ENCODE measurements at places on chromosomes 7 and 10.

GRCh38 chr10:50260791-50261281 lies 9.5 kb upstream of the ASAH2 start:
- DNase-seq = no peak

DNA sequence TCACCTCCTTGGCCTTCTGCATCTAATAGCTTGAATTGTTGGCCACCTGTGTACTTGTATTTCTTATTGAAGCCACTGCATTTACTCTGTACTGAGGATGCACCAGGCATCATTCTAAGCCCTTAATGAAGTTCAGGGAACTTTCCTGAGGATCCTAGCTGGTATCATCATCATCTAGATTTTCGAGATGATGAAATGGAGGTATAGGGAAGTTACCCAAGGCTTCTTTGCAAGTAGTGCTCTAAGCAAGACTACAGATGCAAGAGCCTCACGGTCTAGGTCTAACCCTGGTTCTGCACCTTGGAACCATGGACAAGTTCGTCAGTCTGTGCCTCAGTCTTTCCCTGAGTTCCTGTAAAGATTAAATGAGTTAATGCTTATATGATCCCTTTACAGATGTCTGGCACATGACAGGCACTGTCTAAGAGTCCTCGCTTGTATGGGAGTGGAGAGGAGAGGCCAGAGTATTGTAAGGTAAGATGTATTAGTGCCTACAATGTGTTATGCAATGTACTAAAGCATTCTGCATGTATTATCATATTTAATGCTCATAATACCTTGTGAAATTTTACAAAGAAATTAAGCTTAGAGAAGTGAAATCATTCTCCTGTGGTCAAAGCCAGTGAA lies 145.1 kb downstream of the KCNMA1 start:
- no peak for DNase-seq

DNA sequence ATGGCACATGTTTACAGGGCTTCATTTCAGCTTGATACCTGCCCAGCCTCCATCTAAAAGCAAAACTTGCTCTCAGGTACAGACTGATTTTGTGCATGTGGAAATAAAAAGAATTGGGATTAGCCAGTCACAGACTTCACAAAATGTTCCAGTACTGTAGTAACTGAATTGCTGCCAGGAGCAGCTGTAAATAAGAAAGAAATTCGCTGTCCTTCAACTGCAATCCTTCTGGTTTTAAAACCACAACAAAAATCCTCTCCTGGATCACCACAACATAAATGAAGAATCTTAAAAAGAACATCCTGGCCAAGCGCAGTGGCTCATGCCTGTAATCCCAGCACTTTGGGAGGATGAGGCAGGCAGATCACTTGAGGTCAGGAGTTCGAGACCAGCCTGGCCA lies 3.9 kb upstream of the MIOS start:
- DNase-seq = no peak

DNA sequence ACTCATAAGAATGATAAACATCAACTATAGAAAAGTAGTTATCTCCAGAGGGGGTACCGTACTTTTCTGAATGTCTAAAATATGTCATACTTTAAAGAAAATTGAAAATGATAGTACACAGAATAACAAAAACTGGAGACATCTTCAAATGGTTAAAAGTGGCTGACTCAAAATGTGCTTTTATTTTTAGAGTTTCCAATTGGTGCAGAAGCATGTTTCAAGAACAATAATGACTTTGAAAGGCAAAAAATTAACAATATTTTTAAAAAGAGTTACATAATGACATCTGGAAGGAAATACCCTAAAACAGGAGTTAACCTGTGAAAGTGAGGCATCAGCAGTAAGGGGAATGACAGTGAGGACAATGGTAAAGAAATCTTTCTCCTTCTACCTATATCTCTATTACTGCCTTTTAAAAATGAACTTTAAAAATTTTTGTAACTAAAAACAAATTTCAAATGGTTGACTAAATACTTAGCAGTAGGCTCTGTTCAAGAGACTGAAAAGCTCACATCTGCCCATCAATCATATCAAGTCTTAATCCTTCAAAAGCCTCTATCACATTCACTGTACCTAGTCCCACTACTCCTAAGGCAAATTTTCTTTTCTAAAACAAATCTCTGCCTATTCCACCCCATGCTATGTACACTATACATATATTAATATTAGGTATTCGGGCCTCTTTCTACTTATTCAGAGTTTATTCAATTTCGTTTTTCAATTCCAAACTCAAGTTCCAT lies 3.0 kb downstream of the ASZ1 start:
- no peak for DNase-seq

DNA sequence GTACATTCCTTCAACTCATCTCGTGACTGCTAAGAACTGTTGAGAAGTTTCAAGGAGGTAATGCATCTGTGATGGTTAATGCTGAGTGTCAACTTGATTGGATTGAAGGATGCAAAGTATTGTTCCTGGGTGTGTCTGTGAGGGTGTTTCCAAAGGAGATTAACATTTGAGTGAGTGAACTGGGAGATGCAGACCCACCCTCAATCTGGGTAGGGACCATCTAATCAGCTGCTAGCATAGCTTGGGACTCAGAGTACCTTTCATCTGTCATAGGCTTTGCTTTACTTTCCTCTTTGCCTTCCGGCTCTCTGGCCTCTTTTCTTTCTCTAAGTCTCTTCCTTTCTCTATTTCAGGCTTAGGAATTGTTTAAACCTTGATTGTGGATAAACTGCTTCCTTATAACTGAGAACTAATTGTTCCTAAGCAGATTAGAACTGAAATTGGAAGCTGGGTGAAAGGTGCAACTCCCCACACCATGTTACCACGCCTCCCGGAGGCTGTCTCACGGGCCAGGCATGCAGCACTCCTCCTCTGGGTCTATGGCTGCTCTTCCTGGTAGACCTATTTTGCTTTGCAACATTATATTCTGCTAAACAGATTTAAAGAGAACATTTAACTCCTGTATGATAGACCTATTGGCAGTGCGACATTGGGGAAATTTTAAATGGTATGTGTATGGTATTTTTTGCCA lies 298.2 kb downstream of the CCSER2 start:
- DNase-seq = no peak

DNA sequence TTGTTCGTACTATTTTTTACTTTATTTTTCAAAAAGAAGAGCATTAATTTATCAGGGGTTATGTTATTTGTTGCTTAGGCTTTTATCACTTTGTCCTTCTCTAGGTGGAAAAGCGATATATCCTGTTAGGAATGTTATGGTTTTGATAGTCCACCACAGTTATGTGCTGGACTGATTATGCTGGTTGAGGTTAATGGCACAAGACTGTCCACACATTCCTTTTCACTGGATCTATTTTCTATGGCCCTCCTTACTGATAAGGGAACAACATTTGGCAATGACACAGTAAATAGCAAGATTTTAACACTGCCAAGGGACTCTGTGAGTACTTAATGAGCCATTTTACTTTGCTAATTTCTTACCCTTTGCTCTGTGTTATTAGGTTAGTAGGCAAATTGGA lies 1212.3 kb downstream of the NXPH1 start:
- DNase-seq = no peak

GRCh38 chr10:132537684-132538001 lies at the start of gene INPP5A:
Gene INPP5A, plus strand, starts transcription at chr10:132537787. Its CDS starts 310 bp downstream, at chr10:132538097.
- no peak for DNase-seq

DNA sequence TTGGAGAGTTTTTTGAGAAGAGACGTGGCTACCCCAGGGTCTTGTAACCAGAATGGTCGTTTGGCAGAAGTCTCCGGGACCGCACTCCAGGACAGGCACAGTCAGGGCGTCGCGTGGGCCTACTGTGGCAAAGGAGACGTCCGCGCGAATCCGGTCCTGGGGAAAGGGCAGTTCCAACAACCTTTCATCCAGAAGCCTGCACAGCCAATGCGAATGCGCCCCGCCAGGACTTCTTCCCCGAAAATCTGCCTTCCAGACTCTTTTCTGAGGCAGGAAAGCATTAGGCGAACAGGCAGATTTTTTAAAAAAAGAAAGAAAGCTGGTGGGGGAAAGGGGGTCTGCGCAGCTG lies 2.0 kb downstream of the HPSE2 start:
- no peak for DNase-seq

DNA sequence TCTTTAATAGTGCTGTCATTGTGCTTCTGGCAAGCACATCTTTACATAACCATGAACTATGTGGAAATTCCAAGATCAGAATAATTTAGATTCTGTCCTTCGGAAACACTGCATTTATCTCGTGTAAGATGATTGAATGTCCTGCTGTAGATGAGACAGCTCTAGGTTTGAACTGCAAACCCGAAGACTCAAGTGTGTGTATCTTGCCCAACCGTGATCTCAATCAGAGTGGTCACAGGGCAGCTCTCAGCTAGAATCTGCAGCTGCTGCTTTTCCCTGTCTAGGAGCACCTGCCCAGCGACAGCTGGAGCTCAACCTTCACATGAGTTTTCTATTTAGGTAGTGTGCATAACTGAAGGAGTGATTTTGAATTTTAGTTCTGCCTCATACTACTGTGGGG lies 17.5 kb upstream of the KIF20B start:
- DNase-seq = no peak

- DNase-seq = no peak
Observed at GRCh38 chr7:22150221-22150620, 204.5 kb upstream of the CDCA7L start.

GRCh38 chr10:43262397-43262901 lies 4.4 kb downstream of the RASGEF1A start:
- no peak for DNase-seq

DNA sequence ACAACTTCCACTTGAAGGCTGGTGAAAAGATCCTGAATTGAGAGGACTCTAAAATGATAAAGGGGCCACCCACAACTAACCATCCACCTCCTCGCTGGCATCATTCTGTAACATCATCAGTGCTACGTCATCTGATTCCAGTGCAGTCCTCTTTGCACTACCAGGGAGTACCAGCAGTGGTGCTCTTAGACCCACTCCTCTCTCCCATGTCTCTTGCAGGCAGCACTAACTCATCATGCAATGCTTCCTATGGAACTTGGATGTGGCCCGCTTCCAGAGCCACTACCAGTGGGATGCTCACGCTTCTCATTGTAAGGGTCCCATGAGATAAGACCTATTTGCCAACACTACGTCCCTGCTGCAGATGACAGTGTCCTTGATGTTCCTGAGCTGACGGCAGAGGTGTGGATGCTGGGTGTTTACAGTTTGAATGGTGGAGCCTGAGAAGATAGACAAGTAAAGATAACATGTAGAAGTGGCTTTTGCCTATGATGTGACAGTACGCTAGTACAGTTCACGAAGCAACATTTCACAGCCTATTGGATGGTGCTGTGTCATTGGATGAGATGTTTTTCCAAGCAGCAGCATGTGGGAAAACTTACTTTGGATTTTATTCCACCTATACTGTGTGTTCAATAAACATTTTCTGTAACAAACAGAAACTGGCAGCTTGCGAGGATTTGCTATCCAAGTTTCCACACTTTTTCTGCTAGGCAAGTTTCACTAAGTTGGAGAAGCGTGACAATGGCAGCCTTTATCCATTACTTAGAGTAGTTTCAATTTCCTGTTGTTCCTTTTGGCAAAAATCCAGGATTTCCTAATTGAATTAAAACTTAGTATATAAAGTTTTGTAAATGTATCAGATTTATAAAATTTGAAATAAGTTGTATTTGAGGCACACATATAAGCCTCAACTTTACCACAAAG lies 35.8 kb upstream of the COBL start:
- DNase-seq = no peak

- DNase-seq = no peak
Observed at GRCh38 chr10:123635745-123636144, 30.4 kb upstream of the GPR26 start.

DNA sequence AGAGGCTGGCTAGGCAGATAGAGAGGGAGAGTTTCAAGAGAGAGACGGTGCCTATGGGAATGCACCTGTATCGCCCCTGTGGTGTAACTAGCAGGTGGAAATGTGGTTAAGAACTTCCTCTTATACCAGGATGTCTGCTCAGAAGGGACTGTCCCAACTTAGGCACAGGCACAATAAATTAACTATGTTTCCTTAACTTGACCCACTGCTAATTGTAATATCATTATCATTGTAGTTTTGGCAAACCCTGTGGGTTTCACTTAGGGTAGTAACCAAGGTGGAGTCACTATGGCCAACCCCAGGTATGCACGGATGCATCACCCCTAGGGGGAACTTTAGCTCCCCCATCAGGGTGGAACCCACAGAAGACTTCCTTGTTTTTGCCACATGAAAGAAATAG lies 455.7 kb downstream of the DGKB start:
- no peak for DNase-seq

GRCh38 chr10:132632851-132633684 lies 95.5 kb downstream of the INPP5A start:
- no peak for DNase-seq

DNA sequence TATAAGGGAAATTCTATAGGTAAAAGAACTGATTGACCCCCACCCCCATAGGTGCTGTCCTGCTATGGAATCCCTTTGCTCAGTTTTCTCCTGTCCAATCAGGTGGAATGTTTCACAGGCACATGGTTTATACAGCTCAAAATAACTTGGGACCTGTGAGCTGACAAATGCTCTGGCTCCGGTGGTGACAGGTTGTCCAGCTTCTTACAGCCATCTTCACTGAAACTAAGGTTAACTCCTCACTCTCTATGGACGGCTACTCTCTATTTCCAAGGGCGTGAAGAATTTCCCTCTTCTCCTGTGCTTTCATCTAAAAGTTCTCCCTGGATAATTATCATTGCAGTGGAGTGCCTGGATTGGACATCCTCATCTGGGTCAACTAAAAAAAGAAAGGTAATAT lies at the start of gene MYPN:
Gene MYPN (plus strand): TSS at position 158 of the 400 bp plus-strand sequence. CDS start 11,951 bp downstream, outside the sequence.
- no peak for DNase-seq

- DNase-seq = no peak
Observed at GRCh38 chr10:114301951-114302710, 63.1 kb downstream of the VWA2 start.

DNA sequence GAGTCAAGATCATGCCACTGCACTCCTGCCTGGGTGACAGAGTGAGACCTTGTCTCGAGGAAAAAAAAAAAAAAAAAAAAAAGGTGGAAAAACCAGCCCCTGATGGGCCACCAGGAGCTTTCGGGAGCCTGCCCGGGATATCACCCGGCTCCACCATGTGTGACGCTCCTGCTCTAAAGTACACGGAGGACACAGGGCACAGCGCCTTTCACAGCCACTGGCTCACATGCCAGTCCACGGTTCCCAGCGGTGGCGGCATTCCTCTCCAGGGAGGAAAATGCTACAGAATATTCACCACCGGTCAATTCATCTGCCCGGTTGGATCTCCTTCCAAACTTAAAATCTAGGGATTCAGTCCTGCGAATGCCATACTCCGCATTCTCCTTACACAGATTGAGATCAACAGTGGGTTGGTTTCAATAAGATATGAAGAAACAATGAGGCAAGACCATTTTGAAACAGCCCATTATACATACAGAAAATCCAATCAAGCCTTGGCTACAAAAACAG lies 81.2 kb downstream of the CTBP2 start:
- DNase-seq = no peak

- DNase-seq = peak; percentile 41
Observed at GRCh38 chr7:95690367-95690947, 81.9 kb upstream of the DYNC1I1 start.

All from putamen (tissue), 1 donor.